ENCODE measurements at places on chromosomes 1 and 21.
A peak's percentile ranks its signal among the peaks of the same experiment; 100 is the strongest.

GRCh38 chr1:85580872-85581801, 576 bp downstream of the CCN1 start:
- DNase-seq, result peak; percentile 77

DNA sequence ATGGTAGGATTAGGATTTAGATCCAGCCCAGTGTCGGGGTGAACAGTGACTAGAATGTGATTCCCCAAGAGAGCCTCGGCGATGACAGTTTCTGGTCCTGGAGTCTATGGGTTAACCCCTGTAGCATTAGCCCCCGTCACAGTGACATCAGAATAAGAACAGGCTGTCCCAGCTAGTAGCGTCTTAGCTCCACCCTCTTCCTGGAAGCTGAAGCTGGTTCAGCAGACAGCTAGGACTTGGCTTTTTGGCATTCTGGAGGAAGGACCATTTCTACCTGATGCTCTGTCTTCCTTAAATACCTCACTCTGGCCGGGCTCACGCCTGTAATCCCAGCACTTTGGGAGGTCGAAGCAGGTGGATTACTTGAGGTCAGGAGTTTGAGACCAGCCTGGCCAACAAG, 5.0 kb downstream of the NDUFS2 start:
- peak; percentile 95 for DNase-seq

DNA sequence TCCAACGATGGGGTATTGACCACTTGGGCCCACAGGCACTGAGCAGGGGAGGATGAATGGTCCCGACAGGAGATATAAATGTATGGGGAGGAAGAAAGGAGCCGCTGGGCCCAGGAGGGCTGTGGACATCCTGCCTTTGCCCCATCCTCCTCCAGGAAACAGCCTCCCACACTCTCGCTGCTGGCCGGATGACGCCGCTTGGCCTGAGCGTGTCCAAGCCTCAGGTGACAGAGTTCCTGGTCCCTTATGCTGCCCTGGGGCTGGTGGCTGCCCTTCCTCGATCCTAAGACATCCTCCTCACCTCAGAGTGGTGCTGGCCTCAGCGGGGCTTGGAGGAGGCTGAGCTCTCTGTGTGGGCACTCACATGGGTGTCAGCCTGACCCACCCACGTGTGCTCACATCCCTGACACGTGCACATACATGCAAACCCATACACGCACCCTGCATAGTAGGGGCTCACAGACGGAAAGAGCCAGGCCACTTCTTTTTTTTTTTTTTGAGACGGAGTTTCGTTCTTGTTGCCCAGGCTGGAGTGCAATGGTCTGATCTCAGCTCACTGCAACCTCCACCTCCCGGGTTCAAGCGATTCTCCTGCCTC, 5.9 kb upstream of the SERINC2 start:
- no peak for DNase-seq

DNA sequence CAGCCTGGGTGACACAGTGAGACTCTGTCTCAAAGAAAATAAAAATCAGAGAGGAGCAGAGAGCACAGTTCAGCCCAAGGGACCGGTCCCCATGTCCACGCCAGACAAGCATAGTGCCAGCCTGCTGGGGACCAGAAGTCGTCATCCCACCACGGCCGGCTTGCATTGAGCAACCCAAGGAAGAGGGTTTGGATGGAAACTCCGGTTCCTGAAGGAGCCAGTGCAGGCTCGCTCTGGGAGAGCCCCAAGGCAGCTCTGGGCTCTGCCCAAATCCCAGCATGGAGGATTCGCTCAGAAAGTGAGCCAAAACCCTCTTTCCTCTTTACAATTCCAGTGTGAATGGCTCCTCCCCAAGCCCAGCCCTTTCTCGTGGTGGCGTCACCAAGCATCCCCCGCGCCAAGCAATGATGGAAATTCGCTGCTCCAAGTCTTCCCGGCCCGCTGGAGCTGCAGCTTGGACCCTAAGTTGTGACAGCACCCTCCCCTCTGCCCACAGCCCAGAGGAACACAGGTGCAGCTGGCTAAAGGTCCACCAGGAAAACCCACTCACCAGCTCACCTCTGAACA, 64.1 kb upstream of the SLC25A33 start:
- no peak for DNase-seq

DNA sequence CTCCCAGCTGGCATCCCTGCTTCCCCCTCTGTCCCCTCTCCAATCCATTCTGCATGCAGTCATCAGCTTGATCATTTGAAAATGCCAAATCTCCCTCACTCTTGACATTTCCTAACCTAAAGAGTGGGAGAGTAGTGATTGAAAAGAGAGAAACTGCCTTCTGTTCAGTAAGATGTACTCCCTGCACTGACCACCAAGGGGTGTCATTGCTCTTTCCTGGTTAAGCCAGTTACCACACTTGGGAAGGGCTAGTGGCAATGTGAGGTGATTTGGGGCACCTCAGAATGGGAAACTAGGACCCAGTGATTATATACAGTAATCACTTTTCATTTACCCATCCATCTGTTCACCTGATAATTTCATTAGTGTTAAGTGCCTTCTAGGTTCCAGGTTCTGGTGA, 6.9 kb upstream of the TMEM269 start:
- peak; percentile 60 for DNase-seq

DNA sequence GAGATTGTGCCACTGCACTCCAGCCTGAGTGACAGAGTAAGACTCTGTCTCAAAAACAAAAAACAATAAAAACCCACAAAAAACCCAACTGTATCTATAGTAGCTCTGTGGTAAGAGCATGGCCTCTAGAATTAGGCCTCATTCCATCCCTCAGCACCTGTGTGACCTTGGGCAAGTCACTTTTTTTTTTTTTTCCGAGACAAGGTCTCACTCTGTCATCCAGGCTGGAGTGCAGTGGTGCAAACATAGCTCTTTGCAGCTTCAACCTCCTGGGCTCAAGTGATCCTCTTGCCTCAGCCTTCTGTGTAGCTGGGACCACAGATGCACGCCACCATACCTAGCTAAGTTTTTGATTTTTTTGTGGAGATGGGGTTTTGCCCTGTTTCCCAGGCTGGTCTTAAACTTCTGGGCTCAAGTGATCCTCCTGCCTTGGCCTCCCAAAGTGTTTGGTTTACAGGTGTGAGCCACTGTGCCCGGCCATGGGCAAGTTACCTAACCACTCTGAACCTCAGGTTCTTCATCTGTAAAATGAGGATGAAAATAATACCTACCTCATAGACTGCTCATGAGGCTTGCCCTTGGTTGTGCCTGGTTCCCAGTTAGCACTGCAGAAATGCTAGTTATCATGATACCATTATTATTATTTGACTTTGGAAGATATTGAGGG, 15.3 kb upstream of the MYOM3 start:
- no peak for DNase-seq

- DNase-seq, result no peak
Observed at GRCh38 chr1:234950598-234950997, 178.0 kb downstream of the TOMM20 start.

GRCh38 chr21:28770867-28771661, 221.6 kb downstream of the LTN1 start:
- DNase-seq, result peak; percentile 16

GRCh38 chr1:51100264-51100880, 1.7 kb upstream of the C1orf185 start:
- DNase-seq, result no peak
